Left renal cortex interstitium (tissue), 4 donors: ENCODE measurements at places on chromosomes 4 and X.

- no peak for DNase-seq
Observed at GRCh38 chr4:159284113-159284512, 181.2 kb downstream of the RAPGEF2 start.

DNA sequence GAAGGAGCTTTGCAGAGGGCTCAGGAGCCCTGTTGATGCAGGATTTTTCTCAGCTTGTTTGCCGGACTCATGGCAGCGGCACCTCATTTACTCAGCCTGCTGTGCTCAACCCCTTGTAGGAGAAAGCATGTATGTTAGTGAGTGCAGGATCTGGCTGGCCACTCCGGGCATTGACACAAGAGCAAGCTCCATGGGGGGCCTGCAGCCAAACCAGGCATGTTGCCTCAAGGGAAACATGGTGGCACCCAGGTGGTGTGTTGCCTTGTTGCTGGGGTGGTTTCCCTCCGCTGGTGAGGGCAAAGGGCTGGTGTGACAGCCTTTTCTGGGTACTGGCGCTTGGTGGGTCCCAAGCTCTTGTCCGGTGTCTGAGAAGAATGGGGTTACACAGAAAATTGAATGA, 189.3 kb upstream of the ANXA3 start:
- no peak for DNase-seq

DNA sequence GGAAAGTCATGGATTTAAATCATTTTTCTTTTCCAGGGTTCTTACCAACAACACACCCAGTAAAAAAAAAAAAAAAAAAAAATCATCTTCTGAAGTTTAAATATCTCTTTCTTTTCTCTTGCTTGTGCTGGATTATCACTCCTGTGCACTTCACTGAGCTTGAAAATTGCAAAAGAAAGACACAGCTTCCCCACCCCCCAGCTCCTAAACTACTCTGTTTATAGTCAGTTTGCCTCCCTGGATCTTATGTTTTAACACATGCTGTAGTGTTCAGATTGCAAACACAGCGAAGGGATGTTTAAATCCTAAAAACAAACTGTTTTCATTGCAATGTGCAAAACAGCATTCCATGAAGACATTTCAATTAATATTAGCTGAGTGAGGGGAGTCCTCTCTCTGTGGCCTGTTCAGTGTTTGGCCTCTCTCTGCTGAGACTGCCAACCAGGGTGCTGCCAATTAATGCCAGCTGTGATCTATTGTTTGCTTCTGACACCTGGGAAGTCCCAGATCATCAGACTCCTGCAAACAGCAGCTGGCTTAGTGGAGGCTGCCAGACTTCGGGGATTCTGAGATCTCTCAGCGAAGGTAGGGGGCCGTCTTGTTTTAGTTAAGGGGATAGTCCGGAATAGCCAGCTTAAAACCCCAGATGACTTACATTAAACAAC, 171.1 kb upstream of the PITX2 start:
- DNase-seq = no peak

DNA sequence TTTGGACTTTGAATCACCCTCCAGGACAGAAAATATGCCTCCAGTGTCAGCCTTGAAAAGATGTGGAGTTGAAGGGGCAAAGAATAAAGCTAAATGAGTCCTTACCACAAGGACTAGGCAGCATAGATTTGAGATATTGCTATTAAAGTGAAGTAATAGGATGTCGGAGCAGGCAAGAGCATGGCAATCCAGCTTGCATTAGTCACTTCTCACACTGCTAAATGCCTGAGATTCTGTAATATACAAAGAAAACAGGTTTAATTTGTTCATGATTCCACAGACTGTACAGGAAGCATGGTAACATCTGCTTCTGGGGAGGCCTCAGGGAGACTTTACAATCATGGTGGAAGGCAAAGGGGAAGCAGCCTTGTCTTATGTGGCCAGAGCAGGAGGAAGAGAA, 109.8 kb upstream of the PCDH7 start:
- no peak for DNase-seq

- no peak for DNase-seq
Observed at GRCh38 chr4:150067859-150068258, 10.4 kb upstream of the DCLK2 start.

DNA sequence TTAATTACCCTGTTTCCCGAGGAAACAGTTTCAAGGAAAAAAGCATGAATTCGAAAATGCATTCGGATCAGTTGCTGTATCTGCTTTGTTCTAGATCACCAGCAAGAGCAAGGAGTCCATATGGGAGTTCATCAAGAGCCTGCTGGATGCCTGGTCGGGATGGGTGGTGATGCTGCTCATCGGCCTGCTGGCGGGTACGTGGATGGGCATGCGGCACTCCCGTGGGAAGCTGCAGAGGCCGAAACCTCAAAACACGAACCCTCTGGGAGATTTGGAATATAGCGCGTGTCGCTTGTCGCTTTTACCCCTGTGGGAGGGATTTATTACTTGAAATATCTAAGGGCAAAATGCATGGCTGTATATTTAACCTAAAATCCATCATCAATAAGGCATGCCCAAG, 30.6 kb downstream of the CLCN4 start:
- no peak for DNase-seq

DNA sequence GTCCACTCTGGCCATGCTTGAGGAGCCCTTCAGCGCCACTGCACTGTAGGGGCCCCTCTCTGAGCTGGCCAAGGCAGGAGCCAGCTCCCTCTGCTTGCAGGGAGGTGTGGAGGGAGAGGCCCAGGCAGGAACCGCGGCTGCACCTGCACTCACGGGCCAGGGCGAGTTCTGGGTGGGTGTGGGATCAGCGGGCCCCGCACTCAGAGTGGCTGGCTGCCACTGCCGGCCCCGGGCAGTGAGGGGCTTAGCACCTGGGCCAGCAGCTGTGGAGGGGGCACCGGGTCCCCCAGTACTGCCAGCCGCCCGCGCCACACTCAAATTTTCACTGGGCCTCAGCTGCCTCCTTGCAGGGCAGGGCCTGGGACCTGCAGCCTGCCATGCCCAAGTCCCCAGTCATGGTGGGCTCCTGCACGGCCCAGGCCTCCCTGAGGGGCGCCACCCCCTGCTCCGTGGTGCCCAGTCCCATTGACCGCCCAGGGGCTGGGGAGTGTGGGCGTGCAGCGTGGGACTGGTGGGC, 347.2 kb upstream of the SPOCK3 start:
- DNase-seq = no peak

GRCh38 chrX:26138274-26138673, at the start of gene MAGEB18:
TSS of gene MAGEB18 (plus strand) at chrX:26138343. CDS start at chrX:26138986, 643 bp downstream.
- DNase-seq = no peak

- DNase-seq = no peak
Observed at GRCh38 chrX:149456476-149457245, 48.4 kb downstream of the IDS start.

DNA sequence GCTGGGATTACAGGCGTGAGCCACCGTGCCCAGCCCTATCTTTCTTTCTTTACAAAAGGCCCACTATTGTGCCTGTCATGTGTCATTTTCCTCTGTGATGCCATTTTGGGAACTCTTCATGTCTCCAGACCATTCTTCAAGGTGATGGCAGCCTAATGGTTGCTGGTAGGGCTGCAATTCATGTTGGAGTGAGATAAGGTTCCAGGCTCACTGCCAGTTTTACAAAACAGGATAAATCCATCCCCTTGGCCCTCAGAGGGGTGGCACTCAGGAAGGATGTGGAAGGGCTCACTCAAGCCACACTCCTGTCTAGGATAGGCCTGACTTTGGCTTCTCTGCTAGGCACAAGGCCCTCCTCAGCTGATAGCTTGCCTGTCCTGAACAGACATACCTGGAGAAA, 3.8 kb downstream of the TCEAL9 start:
- no peak for DNase-seq

- DNase-seq = no peak
Observed at GRCh38 chr4:157655096-157655809, 434.7 kb downstream of the GRIA2 start.

GRCh38 chrX:74171465-74171864, 132.5 kb upstream of the ZCCHC13 start:
- DNase-seq = no peak

DNA sequence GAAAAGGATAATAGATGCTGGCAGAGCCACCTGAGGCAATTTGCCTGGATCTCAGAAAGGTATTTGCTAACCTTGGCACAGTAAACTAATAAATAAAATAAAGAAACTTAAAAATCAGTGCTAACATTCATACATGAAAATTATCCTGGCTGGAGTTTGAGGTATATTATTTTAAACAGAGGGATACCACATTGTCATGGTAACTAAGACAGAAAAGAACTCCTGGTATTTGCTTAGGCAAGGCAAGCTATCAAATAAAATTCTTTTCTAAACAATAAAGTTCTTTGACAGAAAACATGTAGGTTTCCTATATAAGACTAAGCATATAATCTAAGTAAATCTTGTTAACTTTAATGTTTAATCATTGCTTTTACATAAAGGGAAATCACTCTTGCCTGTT, 218.8 kb downstream of the MAGEB17 start:
- no peak for DNase-seq

- DNase-seq = no peak
Observed at GRCh38 chr4:77025643-77026321, 50.0 kb downstream of the CCNI start.

DNA sequence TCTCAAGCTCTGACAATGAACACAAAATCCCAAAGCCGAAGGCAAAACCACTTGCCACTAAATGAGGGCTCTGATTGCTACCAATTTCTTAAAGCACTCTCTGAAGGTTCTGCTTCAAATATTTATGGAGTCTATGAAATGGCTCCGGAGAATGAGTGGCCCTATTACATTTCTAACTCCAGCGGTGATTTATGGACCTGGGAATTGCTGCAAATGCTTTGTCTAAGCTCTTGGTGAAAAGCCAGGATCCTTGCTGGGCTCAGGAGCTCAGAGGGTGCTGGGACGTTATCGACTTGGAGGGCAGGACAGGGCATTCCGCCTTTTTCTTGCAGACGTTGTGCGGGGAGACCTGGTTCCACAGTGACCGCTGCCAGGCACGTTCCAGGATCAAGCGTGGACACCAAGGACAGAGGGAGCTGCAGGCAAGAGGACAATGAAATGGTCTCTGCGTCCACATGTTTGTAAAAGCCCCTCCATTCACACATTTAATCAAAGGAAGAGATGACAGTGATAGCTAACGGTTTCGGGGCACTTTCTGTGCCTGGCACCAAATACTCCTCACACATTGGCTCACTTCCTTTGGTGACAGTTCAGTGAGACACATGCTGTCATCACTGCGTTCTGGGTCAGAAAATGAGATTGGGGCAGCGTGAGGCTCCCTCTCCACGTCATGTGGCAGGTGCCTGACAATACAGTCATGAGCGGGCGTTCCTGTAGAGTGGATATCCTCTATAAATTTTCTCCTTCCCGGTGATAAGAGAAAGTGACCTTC, 58.8 kb downstream of the C4orf50 start:
- DNase-seq = no peak

DNA sequence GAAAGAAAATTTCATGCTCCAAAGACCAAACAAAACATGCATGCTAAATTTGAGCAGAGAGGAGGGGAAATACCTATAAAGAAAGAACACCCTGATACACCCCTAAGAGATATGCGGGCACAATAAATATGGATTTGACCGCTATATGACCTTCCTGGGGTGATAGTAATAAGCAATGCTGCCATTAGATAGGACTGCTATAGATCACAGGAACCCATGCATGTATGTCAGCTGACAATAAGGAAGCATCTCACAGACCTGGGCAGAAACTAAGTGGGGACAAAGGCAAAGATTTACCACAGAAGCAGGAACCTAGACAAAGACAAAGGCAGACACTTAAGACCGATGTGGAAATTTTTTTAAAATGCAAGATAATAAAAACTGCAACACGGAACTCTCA, 21.3 kb downstream of the ZNF721 start:
- DNase-seq = no peak

DNA sequence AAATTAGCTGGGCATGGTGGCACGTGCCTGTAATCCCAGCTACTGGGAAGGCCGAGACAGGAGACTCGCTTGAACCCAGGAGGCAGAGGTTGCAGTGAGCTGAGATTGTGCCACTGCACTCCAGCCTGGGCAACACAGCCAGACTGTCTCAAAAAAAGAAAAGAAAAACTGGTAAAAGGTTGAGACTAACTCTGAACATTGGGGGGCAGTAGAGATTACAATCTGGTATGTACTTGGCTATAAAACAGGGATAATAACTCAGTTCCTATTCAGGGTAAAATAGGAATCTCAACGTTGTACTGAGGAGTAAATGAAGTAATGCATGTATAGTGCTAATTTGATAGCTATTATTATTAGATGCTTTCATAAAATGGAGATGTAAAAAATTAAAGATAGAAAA, 12.5 kb upstream of the KLF8 start:
- no peak for DNase-seq

DNA sequence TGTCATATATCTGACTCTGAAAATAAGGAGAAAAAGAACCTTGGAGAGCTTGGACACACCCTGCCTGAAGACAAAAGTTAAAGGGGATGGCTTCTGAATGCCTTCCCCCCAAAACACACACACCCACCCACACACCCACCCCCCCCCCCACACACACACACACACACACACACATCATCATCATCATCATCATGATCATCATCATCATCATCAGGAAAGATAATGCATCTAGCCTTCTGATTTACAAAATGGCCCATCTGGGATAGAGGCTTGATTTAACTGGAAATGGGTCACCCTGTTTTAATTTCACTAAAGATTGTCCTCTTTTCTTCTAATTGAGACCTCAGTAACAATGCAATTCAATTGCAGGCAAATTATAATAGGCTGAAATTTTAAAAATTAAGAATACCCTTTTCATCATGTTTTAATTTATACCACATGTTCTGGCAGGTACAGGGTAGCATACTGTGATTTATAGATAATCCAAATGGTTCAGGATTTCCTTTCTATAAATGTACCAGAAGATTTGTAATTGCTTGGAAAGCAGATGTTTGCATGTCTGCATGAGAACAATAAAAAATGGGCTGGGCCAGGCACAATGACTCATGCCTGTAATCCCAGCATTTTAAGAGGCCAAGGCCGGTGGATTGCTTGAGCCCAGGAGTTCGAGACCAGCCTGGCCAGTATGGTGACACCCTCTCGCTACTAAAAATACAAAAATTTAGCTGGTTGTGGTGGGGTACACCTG, 56.5 kb downstream of the TRIM2 start:
- no peak for DNase-seq

- DNase-seq = no peak
Observed at GRCh38 chr4:162323919-162324318, 160.1 kb upstream of the FSTL5 start.

DNA sequence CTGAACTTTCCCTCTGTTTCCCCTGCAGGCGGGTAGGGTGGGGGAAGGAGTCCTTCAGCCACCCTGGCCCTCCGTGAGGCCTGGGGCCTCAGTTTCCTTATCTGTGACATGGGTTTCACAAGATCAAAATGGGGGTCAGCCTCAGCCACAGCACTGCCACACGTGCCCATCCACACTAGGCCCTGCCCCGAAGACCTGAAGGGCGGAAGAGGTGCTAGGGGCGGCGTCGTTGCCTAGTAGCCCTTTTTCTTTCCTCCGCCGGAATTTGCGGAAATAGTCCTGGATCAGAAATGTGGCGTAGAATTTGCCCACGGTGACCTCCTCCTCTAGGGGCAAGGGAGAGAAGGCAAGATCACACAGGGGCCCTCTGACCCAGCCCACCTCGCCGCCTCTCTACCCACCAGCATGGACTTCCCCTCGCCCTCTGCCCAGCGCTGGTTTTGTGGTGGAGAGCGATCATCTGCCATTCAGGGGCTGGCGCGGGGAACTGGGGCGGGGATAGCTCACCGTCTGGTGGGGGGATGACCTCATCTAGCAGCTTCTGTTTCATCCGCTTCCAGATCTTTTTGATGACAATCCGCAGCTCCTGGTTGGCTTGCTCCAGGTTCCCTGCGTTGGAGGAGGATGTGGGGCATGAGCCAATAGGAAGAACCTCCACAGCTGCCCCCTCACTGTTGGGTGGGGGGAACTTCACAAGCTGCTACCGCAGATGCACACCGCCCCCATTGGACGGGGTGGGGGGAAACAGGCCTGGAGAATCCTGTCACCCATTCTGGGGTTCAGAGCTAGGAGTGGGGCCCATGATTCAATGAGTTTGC, 9.7 kb upstream of the SYP start:
- DNase-seq = no peak
